ENCODE measurements at places on chromosomes 4 and X.
A peak's percentile ranks its signal among the peaks of the same experiment; 100 is the strongest.

GRCh38 chr4:120724656-120725055 lies 197.9 kb downstream of the PRDM5 start:
- DNase-seq: no peak

DNA sequence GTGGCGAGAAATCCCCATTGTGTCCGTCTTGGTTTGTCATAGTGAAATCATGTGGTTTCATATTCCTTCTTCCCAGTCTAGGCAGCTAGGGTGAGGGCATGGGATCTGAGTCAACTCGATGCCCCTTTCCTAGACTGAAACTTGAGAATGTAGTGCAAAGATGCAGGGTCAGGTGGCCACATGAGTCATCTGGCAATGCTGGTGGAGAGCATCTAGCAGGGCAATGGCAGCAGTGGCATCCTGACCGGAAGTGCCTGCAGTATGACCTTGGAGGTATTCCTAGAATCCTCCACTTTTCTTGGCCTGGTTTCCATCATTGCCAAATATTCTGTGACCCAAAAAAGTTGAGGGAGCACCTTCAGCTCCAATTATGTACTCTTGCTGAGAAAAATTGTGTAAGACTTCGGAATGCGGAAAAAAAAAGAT lies 39.1 kb upstream of the TMEM184C start:
- DNase-seq: peak; percentile 65

GRCh38 chr4:27081675-27082586 lies 221.3 kb downstream of the STIM2 start:
- DNase-seq: no peak

DNA sequence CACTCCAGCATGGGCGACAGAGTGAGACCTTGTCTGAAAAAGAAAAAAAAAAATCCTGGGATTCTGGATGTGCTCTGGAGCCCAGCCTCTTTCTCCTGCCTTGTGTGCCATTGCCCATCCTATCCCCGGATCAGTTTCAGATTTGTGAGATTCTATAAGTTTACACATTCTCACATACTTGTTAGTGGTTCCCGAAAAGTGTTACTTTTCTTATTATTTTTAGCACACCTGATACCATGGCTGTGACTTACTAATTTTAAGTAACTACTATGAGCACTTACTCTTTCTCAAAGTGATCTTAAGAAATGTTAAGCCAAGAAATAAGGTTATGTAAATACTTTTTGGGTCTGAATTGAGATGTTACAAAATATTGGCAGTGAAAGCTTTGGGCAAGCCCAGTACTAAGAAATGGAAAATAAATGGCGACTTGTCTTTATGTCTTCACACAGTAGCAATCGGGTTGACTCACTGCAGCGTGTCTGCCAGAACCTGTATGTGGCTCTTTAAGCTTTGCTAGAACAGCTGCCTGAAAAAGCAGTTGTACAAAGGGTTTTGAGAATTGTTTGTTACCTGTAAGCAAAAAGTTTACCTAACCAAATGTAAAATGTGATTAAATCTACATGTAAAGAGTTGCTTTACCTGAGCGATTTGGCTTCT lies 118.7 kb downstream of the KLHL8 start:
- DNase-seq: no peak

- no peak for DNase-seq
Measured at GRCh38 chr4:121185960-121186359, 21.8 kb upstream of the TNIP3 start.

- no peak for DNase-seq
Measured at GRCh38 chrX:110157444-110157843, 154.5 kb downstream of the TMEM164 start.

- DNase-seq: peak; percentile 29
Measured at GRCh38 chr4:161856711-161857326, 307.0 kb downstream of the FSTL5 start.

GRCh38 chr4:25638806-25639205 lies 16.8 kb upstream of the SLC34A2 start:
- no peak for DNase-seq

GRCh38 chrX:66676990-66677389 lies 38.1 kb upstream of the EDA2R start:
- peak; percentile 87 for DNase-seq

GRCh38 chr4:81505004-81505598 lies 33.4 kb upstream of the RASGEF1B start:
- no peak for DNase-seq

DNA sequence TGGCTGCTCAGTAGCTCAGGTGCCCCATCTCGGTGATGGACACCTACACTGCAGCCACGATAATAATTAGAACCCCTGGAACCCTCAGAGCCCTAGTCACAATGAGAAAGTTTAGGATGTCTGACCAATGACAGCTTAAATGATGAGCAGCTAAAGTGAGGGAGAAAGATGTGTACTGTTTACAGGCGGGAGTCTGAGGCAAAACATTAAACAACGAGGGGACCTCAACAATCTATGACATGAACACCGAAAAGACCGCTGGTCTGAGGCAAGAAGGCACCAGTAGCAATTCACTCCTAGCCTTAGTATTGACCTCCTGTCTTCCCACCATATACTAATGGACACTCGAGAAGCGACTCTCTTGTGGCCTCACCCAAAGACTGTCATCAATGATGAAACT lies 369.5 kb upstream of the SMIM31 start:
- DNase-seq: no peak

GRCh38 chrX:10110984-10111363 lies 45.8 kb upstream of the CLCN4 start:
- no peak for DNase-seq

Data from fibroblast of skin of abdomen (primary cell).